ENCODE measurements at places on chromosomes 5 and 9.

DNA sequence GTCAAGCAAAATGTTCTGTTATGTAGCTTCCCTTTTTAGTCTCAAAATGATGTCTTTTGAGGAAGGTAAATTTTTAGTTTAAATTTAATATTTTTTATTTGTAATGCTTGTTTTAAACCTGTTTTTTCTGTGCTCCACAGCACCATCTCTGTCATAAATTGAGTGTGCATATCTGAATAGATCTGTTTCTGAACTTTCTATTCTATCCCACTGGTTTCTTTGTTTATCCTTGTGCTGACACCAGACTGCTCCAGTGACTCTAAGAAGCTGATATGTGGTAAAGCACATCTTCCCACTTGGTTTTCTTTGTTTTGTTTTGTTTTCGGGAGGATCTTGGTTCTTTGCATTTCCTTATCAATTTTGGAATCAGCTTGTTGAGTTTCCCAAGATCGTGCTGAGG, 7.1 kb upstream of the RNF145 start:
- no peak for DNase-seq

DNA sequence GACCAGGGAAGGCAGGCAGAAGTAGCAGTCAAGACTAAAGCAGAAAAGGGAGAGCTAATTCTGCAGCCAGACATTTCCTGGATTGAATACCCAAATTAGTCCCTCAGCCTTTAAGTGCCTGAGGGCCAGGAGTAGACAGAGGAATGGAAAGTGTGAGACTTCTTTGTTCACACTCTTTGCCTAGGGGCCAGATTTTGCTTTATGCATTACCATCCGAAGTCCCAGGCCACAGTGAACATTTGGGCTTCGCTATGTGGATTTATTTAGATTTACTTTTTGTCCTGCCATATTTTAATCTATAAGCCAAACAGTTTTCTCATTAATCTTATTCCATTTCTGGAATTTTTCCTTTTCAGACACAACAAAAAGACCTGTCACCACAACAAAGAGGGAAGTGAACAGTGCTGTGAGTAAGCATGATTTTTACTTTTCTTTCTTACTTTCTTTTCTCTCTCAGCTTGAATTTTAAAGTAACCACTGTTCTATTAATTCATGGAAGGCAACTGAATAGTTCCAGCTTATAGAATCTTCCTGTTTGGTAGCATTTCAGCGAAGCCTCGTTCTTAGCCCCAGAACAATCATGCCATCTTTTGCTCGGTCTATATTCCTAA, 52.6 kb downstream of the PDCD1LG2 start:
- peak; percentile 28 for DNase-seq

- DNase-seq = no peak
Measured at GRCh38 chr9:120655005-120655622, 59.2 kb downstream of the MEGF9 start.

DNA sequence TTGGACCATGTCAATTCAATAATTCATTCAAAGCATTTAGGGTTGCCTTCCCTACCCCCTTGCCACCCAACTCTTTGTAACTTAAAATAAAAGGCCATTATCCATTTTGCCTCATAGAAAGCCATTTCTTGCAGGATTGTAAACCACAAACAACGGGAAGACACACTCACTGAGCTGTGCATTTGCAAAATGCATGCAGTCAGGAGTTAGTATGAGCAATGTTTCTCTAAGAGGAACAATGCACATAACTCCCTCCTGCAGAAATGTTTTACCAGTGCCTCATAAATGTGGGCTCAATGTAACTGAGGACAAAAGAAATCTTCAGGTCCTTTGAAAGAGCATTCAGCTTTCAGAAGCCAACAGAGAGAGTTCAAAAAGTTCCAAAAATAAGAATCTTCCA, 98.5 kb upstream of the ABCA1 start:
- DNase-seq = no peak

DNA sequence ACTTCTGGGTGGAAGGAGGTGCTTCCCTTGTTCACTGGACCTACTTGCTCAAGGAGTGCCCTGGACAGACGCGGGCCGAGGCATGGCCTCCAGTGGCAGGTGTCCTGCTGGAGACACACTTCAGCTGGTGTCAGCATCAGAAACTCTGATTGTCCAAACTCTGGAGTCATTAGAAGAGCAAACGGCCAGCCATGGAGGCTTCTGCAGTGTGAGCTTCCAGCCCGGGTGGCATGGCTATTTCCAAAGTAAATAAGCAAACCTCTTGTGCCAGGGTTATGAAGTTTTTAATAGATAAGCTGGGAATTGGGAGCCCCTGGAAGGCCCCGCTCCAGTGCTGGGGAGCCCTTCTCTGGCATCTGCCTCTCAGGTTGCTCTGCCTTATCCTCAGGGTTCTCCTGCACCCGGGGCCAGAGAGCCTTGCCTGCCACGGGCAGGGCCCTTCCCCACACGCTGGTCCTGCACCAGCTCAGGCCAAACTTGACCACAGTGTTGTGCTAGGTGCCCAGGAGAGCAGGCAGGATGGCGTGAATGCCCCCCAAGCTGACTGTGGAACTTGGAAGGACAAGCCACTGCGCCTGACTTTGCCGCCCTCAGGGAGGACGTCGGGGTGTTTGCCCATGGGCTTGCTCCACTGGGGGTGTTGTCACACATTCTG, 285.6 kb downstream of the GADD45G start:
- no peak for DNase-seq

GRCh38 chr9:117093891-117094844, 320.7 kb downstream of the ASTN2 start:
- DNase-seq = no peak

DNA sequence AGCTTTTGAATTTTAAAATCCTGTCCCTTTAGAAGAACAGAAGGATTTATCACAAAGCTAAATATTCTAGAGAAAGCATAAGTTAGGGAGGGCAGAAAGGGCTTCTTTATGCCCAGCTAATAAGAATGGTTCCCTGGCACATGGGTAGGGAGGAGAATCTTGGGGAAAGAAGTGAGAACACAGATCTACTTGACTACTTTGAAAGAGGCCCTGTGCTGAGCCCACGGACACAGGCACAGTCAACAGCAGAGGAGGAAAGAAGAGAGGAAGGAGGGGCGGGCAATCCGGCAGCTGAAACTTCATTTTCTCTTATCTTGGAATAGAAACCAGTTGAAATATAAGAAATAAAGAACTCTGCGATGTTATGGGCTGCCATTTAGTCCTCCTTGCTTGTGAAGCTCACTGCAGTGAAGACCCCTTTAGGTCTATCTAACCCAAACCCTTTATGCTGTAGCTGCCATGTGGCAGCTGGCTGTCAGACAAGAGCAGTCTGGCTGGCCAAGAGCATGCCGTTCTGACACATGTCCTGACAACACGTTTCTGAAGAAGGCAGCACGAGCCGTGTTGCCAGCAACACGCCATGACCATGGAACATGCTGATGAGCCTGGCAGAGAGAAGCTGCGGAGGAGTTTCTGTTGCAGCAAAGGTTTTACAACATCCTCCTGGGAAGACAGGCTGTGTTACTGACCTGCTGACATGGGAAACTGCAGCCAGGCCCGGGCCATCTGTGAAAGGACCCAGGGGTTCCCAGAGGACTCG, 34.2 kb downstream of the ABLIM3 start:
- DNase-seq = no peak

DNA sequence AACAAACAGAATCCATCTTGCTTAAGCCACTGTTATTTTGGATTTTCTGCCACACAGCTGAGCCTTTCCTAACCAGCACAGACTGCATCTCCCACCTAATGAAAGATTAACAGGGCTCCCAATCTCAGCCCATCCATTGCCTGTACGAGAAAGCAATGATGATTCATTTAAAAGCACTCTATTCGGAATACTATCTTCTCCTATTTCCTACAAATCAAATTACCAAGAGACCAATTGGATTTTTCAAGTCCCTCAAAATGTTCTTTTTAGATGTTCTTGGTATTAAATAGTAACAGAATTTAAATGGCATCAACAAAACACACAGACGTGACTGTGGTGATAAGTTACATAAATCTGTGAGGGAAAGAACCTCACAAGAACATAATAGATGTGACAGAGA, 324.1 kb downstream of the AGTPBP1 start:
- no peak for DNase-seq

DNA sequence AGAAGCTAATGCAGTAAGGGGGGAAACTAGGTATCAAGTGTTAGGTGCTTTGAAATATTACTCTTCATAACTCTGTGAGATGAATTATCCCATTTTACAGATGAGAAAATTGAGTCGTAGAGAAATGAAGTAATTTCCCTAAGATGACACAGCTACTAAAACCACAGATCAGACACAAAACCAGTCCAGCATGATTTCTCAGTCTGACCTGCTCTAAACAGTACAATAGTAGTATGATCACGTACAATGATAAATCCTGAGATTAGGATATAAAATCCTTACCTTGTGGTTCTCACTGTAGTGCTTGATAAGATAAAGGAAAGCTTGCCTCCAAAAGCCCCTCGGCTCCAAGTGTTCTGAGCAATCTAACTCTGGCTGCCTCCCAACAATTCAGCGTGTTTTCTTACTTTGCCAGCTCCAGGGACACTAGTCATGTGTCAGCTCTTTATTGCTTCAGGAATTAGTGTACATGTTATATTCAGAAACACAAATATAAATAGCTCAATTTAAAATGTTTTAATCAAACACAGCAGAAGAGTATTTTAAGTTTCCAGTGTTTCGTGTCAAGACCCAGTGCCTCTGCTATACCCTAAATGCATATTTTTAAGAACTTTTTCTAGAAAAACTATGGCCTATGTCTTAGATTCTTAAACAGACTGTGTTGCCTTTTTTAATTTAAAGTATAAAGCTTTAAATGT, 243.6 kb downstream of the DENND1A start:
- peak; percentile 88 for DNase-seq

DNA sequence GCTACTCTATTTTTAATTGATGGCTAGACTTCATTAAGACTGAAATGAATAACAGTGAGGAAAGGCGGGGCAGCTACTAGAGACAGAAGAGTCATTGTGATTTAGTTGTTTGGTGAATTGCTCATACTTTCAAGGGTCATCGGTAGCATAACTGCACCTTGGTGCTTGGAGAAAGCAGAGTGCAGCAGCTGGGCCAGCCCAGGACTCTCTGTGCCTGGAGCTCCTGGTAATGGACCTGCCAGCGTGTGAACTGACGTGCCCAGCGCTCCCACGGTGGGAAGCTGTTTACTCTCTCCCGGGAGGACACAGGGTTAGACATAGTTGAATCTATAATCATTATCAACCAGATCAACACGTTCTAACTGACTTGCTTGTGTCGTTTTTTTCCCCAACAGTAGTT, 42.9 kb downstream of the LURAP1L start:
- DNase-seq = no peak

All from spinal cord (tissue), 10 donors.